ENCODE measurements at places on chromosomes 13 and 19.

DNA sequence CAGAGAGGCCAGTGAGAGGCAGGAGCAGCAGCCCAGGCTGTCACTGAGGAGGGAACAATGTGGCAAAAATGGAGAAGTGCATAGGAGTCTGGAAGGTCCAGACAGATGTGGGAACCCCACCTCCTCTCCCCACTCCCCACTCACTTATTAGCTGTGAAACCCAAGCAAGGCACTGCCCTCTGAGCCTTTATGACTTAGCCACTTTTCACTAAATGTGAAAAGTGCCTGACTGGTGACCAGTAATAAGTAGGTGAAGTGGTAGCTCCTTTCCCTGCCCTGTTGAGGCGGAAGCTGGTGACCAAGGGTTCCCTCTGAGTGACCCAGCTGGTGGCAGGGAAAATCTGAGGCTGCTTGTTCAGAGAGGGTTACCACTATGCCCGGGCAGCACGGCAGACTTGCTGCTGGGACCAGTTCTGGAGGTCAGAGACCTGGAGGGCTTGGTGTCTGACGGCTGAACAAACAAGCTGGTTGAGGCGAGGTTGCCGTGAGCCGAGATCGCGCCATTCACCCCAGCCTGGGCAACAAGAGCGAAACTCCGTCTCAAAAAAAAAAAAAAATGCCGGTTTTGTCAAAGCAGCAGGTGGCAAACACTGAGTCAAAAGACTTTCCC lies 80.0 kb downstream of the ZNF429 start:
- no peak for DNase-seq

- DNase-seq, result no peak
Measured at GRCh38 chr19:38173291-38174041, 50.6 kb downstream of the DPF1 start.

GRCh38 chr19:4495471-4495870 lies 22.8 kb downstream of the PLIN4 start:
- no peak for DNase-seq

DNA sequence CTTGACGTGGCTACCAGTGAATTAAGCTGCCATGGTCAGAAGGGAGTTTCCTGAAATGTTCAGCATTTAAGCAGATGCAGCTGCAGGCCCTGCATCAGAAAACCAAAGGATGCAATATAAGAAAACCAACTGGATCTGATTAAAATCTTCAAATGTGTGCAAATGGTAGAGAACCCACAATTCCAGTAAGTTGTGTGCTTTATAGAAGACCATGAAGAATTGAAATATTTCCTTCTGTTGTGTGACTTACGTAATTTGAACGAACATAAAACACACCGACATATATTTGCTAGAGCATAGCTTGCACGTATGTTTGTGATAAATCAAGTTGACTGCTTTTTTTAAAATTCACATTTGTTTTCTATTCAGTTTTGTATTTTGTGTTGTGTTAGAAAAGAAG lies 191.4 kb downstream of the COL4A1 start:
- no peak for DNase-seq

- DNase-seq, result no peak
Measured at GRCh38 chr19:9883764-9884163, 48.6 kb downstream of the PIN1 start.

- no peak for DNase-seq
Measured at GRCh38 chr13:97261254-97262005, 39.3 kb downstream of the MBNL2 start.

GRCh38 chr19:7639863-7640348 lies 3.0 kb downstream of the STXBP2 start:
- no peak for DNase-seq

DNA sequence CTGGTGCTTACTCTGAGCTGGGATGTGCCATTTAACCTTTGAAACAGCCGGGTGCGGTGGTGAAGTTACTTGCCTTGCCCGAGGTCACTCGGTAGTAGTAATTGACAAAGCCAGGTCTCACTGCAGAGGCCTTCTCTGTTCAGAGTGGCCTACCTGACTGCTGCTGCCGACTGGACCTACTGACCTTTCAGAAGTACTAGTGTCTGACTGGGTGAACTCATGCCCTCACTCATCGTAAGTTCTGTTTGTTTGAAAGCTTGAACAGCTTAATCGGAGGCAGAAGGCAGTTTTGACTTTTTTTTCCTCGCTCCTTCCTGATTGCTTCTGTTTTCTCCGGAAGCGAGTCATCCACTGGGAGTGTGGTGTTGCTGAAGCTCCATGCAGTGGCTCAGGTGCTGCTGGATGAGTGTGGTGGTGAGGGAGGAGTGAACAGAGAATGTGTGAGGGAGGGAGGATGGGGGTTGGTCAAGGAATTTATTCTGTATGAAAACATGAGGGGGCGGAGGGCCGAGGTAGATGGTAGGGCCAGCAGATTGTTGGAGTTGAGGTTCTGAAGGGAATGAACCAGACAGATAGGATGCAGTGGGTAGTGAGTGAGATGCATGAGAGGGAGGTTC lies 2.7 kb downstream of the SPINT2 start:
- no peak for DNase-seq

DNA sequence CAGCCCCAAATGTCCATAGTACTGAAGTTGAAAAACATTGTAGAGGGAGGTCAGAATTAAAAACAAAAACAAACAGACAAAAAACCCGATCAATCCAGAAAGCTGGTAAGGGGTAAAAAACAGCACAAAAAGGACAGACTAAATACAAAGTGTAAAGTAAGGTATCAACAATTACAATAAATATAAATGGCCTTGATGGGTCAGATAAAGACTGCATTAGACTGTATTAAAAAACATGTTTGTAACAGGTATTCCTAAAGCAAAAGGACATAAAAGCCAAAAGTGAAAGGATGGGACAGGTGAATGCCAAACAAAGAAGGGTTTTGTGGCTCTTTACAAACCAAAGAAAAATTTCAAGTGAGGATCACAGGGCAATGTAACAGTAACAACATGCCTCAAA lies 16.3 kb downstream of the ZNF329 start:
- DNase-seq, result no peak

- no peak for DNase-seq
Measured at GRCh38 chr13:50284540-50284939, 269.3 kb downstream of the KCNRG start.

GRCh38 chr19:49546825-49547565 lies 19.2 kb downstream of the RCN3 start:
- no peak for DNase-seq

- no peak for DNase-seq
Measured at GRCh38 chr13:67880916-67881315, 650.8 kb upstream of the PCDH9 start.

DNA sequence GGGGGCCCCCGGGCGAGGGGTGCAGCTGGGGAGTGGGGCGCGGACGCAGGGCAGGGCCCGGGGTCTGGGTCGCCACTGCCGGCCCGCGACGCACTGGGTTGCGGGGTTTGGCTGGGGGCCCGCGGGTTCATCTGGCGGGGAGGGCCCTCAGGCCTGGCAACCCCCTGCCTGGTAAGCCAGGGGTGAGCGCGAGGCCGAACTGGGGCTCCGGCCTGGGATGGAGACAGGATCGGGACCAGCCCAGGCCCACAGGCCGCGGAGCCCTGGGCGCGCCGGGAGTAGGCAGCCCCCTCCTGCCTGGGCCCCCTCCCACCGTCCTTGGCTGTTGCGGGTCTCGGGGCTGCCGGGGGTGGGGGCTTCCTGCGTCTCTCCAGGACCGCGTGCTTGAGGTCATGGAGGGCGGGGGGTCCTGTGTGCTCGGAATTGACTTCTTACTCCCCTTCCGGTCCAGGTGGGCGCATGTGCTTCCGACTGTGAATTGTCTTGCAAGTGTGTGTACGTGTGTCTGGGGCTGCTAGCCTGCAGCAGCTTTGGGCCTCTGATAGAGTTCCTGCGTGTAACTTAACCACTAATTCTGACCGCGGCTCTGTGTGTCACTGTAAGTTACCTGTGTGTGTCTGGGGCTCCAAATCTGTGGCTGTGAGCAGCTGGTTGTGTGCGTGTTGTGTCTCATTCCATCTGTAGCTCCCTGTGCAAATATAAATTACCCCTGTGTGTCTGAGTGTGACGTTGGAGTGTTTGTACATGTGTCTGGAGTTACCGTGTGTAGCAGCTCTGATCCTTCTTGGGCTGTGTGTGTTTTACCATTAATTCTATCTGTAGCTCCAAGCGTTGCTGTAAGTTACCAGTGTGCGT lies 751 bp downstream of the GRAMD1A start:
- DNase-seq, result no peak

GRCh38 chr13:47853236-47853635 lies 147.8 kb downstream of the SUCLA2 start:
- peak; percentile 54 for DNase-seq

DNA sequence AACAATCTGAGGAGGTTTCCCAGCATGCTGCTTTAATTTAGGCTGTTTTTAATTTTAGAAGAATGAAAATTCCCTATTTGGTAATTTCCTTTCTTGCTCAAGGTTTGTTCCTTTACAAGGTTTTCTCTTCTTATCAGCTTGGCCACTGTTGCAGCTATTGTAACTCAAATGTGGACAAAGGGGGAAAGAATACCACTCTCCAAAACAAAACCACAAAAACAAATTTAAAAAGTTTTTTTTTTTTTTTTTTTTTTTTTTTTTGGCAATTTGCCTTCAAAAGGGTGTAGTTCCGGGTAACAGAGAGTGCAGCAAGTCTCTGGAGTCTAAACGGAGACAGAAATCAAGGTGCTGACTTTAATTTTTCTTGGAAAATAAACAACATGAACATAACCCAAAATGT lies 306.4 kb upstream of the ARGLU1 start:
- no peak for DNase-seq

DNA sequence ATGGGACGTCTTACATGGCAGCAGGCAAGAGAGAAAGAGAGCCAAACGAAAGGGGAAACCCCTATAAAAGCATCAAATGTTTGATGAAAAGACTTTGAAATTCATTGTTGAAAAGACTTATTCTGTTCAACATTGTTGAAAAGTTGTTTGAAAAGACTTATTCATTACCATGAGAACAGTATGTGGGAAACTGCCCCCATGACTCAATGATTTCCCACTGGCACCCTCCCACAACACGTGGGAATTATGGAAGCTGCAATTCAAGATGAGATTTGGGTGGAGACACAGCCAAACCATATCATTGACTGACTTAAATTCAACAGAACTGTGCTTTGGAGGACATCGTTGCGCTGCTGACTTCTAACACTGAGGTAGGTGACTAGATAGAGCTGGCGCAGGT lies 48.0 kb upstream of the RCBTB2 start:
- DNase-seq, result no peak

DNA sequence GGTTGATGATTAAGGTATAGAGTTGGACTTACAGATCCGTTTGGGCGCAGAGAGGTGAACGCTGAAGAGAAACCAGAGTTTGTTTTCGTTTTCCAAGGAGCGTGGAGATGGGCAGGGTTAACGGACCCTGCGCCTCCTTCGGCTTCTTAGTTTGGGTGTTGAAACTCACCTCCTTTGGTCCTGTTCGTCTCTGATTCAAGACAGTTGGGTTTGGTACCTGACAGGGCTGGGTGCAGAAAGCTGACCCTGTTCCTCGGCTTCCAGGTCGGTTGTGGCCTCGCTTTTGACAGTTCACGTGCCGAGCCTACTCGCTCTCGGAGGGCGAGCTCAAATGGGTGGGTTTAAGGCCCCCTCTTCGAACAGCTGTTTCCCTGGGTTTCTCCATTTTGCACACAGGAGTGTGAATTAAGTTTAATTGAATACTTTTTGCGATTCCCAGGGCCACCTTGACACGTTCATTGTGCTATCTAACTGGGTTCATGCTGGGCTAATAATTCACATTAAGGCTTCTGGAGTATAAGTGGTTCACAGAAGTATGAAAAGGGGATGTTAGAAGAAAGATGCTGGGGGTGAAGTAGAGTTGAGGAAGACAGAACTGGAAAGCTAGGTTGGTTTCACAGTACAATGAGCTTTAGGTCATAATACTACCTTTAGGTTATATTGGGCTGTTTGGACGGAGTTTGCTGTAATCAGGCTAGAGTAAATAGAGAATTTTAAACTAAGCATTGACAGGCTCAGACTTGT lies 638 bp downstream of the USPL1 start:
- no peak for DNase-seq

DNA sequence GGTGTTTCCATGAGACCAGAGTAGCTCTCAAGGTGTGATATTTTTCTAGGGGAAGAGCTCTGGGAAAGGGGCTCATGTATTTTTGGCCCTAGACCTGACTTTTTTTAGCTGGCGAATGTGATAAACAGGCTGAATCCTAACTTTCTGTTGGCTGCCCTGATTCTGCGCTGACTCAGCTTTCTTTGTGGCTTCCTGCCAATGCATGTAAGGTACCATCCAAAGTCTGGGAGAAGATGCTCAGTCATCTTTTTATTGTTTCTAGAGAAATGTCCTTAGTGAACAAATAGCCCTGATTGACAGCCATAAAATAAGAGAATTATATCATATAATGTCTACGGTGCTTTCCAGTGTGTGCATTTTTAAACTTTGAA lies 113.6 kb upstream of the MBNL2 start:
- DNase-seq, result no peak

GRCh38 chr13:112771877-112772538 lies 82.2 kb downstream of the ATP11A start:
- no peak for DNase-seq

GRCh38 chr13:97434397-97435201 lies 630 bp downstream of the RAP2A start:
- DNase-seq, result no peak

DNA sequence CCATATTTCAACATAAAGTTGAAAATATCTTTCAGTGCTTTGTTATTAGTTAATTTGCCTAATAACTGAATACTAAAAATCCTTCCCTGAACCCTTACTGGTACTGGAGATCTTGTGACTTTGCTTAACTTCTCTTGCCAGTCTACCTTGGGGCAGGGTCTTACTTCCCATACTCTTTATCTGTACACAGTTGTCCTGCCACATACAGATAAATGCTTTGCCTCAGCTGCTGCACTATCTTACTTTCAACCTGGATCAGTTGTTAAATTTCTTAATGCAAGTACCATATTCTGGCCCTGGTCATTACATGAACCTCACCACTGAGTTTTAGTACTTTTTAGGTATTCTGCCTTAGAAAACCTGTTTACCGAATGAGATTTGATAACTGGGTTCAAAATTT lies 107.6 kb downstream of the PIBF1 start:
- DNase-seq, result no peak

DNA sequence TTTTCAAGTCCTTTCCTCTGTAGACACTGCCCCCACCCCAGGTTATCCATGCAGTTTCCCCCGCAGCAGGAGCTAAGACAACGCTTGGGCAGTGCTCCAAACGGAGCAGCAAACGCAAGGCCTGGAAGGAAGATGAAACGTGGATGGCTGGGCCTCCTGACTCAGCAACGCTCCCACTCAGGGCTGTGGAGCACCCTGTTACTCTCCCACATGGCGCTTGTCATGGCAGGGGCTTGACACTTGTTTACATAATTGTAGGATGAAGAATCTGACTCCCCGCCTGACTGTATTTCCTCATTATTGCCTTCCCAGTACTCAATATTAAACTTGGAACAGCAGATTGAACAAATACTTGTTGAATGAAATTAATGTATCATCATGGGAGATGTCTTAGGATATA lies 799 bp upstream of the C1QTNF9B start:
- no peak for DNase-seq

GRCh38 chr13:106129993-106130392 lies 405.5 kb downstream of the EFNB2 start:
- no peak for DNase-seq

DNA sequence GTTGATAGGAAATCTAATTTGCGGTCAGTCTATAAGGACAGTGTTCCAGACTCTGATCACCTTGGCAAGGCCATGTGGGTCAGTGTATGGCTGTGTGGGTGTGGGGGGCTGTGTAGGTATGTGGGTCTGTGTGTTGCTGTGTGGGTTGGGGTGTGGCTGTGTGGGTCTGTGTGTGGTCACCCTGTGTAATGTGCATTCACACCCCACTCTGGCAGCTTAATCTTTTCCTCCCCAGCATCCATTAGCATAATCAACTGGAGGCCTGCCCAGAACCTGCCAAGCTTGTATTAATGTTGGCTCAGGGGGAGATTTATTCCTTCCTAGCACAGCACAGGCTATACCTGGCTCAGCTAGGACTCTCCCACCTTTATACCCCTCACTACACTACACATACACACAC lies 203.2 kb downstream of the TUBA3C start:
- DNase-seq, result no peak

Data from AG04449 (cell line).